ENCODE measurements at places on chromosomes 16 and 17.

DNA sequence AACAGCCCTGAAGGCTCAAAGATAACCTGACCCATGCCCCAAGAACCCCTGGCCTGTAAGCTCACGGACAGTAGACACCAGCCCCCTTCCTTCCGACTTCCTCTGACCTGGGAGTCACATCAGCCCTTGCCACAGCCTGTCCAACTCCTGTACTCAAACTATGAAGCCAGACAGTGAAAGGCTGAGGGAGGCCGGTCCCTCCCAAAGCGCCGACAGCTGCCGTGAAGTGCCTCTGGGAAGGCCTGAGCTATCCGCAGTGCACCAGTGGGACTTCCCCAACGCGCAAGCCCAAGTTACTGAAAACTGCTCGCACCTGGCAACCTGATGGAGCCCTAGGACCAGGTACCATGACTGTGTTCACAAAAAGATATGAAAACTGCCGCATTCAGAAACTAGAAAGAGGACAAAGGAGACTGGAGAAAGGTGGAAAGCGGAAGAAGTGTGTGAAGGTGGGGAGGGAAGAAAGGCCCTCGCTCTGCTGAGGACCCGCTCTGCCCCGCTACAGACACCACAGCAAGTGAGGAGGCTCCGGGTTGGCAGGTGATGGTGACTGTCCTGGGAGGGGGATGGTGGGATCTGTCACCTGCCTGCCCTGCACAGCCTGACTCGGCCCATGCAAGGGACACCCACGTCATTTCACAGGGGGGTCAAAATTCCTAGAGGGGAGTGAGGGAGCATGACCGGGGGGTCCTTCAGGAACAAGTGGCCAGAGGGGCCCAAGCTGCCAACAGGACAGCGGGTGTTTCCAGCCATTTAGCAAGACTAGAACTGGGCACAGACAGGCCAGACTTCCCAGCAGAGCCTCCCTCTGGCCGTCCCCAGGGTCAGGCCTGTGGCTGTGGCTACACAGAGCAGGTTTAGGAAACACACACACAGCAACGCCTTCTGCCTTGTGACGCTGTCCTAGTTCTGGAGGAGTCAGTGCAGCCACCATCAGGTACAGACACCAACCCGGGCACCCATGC is 13.1 kb upstream of the TRAP1 start:
- peak; percentile 21 for DNase-seq

- no peak for DNase-seq
These were observed 8.5 kb downstream of the TXNDC11 start for GRCh38 chr16:11734025-11734652.

DNA sequence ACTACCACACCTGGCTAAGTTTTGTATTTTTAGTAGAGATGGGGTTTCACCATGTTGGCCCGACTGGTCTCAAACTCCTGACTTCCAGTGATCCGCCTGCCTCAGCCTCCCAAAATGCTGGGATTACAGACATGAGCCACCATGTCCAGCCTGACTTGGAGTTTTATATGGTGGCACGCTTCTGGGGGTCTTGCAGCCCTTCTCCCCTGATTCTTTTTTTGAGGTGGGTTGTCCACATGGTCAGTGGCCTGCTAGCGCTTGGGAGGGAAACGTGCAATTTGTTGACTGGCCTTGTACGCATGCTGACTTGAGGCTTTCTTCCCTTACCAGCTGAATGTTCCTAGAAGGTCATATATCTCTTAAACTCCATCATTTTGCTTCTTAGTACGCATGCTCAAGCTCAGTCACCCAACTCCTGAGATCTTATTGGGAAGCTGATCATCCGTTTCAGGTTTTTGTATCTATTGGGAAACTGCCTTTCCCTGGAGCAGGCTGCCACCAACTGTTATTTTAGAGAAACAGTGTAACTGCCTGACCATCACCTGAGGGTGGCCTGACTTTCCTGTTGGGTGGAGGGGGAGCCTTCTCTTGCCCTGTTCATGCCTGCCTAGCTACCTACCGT is 13.7 kb upstream of the LDHD start:
- no peak for DNase-seq

GRCh38 chr17:36691606-36692005 is 90.2 kb downstream of the MRM1 start:
- no peak for DNase-seq

- DNase-seq, result no peak
These were observed 220.0 kb downstream of the CDH13 start for GRCh38 chr16:82846806-82847205.

DNA sequence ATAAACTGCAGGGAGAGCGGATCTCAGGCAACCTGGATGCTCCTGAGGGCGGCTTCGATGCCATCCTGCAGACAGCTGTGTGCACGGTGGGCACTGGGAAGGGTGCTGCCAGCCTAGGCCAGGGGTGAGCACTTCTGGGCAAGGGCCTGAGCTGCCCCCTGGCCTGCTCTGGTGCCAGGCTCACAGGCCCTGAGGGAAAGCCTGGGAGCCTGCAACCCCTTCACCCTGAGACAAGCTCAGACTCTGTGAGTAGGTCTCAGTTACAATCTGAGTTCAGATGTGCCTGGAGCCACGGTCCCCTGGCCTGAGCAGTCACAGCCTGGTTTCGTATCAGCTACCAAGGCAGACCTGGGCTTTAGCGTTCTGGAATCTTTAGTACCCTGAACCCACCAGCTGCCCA is 8.1 kb downstream of the ITGB4 start:
- no peak for DNase-seq

GRCh38 chr17:8785547-8786413 is 13.4 kb downstream of the MFSD6L start:
- peak; percentile 71 for DNase-seq

GRCh38 chr16:86574646-86575045 is 3.7 kb upstream of the FOXL1 start:
- no peak for DNase-seq

GRCh38 chr16:24518498-24518897 is 20.9 kb upstream of the RBBP6 start:
- DNase-seq, result no peak

- DNase-seq, result no peak
These were observed 6.0 kb downstream of the GGNBP2 start for GRCh38 chr17:36550491-36551417.

GRCh38 chr17:39270923-39271322 is 45.2 kb upstream of the STAC2 start:
- DNase-seq, result no peak

- DNase-seq, result no peak
These were observed 32.2 kb downstream of the BAHCC1 start for GRCh38 chr17:81427173-81428120.

GRCh38 chr17:44786551-44787081 is 27.8 kb downstream of the ADAM11 start:
- no peak for DNase-seq

DNA sequence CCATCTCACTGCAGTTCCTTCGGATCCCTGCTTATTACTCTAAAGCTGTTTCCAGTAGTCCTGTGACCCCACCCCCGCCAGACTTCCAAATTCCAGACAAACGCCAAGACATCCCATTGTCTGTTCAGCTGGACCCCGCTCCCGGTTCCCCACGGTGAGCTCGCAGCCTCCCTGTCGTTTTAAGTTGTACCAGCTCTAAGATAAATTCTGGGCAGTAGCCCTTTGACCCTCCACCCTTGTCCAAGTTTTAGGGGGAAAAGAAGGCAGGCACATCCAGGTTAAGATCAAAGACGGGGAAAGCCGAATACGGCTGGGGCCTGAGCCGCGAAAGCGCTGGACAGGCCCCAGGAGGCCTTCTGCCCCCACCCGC is 589 bp downstream of the ARL6IP1 start:
- no peak for DNase-seq

DNA sequence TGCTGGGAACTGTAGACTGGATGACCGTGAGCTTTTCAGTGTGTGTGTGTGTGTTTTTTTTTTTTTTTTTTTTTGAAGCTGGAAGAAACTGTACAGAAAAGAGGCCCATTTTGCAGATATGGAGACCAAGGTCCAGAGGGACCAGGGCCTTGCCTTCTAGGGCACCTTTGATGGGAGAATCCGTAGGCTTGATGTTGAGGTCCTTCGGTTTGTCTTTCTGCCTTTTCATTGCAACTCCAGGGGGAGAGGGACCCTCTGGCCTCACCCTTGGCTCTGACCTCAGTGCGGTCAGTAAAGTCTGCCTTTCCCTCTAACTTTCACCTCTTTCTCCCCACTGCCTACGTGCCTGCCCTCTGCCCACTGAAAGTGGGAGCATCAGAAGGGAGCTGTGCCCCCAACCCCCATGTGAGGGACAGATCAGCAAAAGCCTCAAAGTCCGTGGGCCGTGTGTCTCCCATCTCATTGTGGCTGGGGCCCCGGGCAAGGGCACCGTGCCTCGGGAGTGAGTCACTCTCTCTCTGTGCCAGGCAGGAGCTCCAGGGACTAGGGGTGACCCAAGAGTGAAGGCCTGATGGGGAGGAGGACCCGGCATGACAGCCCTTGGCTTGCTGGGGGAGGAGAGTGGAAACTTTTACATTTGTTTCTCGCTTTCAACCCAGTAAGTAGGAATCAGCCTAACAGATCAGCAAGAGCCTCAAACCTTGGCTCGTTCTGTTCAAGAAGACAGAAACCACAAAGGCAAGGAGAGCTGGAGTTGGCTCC is 123.6 kb downstream of the CMIP start:
- DNase-seq, result peak; percentile 52

DNA sequence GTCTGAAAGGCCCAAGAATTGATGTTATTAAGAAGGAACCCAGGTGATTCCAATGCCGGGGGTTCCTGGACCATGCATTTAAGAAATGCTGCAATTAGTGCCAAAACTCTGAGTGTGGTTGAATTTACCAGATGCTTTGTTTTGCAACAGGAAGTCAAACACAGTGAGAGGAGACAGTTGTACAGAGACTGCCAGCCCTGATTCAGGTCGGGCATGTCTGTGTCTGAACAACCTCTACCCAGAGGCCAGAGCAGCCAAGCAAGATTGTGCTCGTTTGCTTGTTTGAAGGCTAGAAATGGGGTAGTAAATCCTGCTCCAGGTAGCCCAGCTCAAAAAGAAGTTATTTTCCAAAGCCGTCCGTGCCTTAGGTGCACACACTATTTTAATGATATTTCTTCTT is 412.4 kb upstream of the ERCC4 start:
- DNase-seq, result no peak
